ENCODE measurements at places on chromosomes 7 and 10.
A peak's percentile ranks its signal among the peaks of the same experiment; 100 is the strongest.

GRCh38 chr7:128351296-128352152, 7.8 kb upstream of the RBM28 start:
- DNase-seq, result no peak

- no peak for DNase-seq
Measured at GRCh38 chr7:100688326-100688860, 5.7 kb downstream of the GIGYF1 start.

GRCh38 chr10:14014423-14014822, 316.3 kb downstream of the FRMD4A start:
- no peak for DNase-seq

DNA sequence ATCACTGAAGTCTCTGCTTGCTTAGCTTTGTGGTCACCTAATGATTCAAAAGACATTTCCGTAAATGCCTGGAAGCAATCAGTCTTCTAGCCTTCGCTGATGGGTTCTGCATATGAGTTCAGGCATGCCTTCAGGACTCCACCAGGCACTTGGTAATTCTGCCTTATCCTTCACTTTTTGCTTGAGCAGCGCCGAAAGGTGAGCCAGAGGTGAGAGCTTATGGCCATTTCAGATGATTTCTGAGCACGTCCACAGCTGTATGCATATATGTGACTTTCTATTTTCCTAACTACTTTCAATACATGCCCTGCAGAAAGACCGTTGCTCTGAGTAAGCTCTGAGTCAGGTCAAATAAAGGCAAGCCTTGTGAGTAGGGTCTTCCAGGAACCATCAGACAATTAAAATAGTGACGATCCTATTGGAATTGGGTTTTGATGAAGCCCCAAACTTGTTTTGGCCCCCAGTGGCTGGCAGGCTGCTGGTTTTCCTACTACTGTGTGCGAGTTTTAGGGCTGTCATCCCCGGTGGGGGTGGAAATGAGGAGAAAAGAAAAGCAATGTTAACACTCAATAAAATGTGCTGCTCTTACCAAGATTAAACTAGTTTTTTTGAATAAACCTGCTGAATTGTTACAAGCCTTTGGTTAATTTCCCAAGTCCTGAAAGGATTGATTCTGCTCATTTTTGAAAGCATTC, 154.4 kb upstream of the AKR1E2 start:
- no peak for DNase-seq

DNA sequence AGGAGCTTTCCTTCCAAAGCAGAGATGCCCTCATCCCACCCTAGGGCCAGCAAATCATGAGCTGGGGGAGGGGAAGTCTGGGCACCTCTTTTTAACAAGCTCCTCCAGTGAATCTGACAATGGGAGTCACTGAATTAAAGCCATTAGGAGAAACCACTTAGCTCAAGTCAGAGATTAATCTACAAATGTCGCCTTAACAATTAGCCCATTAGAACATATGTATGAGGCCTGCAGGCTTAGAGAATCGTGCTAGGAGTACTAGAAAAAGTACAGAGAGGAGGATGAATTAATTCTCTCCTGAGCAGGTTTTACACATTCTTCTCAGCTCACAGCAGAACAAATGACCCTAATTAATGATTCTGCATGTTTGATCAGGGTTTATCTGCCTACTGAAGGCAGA, 381.3 kb downstream of the KCNMA1 start:
- no peak for DNase-seq

GRCh38 chr10:109487691-109488090, 435.6 kb downstream of the XPNPEP1 start:
- DNase-seq, result no peak

- no peak for DNase-seq
Measured at GRCh38 chr10:20355011-20355410, 538.8 kb downstream of the PLXDC2 start.

DNA sequence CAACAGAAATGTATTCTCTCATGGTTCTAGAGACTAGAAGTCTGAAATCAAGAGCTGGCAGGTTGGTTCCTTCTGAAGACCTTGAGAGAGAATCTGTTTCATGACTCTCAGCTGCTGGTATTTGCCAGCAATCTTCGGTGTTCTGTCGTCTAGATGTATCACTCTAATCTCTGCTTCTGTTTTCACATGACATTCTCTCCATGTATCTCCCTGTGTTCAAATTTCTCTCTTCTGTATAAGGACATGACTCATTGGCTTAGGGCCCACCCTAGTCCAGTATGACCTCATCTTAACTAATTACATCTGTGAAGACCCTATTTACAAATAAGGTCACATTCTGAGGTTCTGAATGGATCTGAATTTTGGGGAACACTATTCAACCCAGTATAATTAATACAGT, 82.3 kb downstream of the ANKRD7 start:
- DNase-seq, result no peak

GRCh38 chr10:109835257-109835656, 88.1 kb downstream of the XPNPEP1 start:
- no peak for DNase-seq

DNA sequence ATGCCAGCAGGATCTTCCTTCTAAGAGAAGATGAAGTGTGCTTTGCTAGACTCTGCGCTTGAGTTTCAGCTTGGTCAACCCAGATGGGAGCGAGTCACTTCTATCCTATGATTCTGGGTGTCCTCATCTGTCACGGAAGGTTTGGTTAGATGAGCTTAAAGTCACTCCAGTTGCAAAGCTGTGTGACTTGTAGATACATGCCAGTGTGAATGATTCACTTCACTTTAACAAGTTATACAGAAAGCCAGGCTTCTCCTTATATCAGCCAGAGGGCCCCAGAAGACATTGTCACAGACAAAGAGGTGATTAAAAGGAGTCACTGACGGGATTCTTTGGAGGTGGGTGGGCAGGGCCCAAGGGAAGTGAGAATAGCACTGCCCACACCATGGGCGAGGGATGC, 122.6 kb upstream of the PFKP start:
- DNase-seq, result no peak

GRCh38 chr7:41065663-41066062, 637.2 kb downstream of the INHBA start:
- DNase-seq, result no peak

DNA sequence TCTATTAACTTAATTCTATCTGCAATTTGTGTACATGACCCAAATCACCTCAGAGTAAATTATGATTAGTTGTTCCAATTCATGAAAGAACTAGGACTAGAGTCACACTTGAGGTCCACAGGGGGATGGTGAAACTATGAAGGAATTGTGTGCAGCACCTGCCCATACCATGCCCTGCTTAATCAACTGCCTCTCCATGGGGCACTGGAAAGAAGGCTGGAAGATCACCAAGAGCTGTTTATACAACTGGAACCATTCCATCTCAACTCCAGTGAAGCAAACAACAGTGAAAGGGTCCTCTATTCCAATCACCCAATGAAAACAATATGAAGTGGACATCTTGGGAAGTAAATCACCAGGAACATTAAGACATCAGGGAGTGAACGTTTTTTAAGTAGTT, 98.7 kb upstream of the SEMA3D start:
- DNase-seq, result no peak

DNA sequence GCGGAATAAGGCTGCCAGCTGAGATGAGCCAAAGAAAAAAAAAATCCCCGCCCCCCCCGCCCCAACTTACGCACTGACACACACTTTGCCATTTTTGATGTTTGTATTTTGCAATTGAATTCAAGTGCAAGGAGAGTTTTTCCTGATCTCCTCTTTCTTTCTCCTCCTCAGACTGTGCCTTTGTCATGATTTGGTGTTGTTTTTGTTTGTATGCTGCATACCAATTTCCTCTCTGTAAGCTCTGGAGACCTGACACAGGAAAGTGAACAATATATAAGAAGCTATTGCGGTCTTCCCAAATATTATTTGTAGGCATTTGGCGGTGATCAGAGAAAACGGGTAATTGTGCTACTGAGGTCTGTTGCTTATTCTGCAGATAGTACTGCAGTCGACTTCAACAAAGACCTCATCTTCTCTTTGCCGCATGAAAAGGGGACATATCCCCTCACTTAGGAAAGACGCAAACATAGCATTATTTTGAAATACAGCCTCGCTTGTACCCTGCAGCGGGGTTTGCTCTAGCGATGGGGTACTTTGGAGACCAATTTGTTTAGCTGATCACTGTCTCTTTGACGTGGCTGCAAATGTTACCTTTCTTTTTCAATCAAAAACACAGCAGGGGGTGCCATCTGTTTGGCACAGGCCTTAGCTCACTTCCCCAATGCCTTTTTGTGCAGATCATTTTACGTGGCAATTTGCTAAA, 206.6 kb downstream of the SKAP2 start:
- DNase-seq, result no peak

DNA sequence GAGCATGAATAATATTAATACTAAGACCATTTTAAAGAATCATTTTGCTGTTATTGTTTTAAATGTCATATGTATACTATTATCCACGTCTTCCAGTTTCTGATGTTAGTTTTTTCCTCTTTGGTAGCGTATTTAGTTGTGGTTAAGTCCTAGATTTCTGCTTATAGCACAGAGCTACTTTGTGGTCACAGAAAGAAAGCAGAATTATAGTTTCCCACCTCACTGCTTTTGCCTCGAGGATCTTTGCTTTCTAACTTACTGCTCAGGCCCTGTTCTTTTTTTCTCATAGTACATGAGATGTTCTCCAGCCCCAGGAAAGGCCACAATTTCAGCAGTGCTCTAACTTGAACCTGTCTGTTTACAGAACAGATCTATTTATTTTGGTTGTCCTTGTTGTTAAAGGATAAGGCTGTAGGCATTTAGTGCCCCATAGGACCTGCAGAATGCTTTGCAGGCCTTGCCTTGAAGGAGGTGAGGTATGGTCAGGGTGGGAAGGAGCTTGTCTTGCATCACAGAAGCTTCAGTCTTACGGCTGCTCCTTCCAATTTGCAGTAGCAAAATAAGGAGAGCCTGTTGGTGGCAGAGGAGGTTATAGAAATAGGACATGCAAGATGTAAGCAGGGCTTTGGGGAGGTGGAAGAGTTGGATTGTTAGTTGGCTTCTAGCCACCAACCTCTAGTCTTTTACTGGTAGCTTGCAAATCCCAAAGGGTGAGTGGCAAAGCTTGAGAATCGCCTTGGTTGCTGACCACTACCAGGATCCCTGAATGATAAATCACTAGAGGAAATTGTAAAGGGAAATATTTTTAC, 129.1 kb downstream of the LRRC4 start:
- no peak for DNase-seq

- DNase-seq, result no peak
Measured at GRCh38 chr10:97577701-97578100, 5.1 kb downstream of the ANKRD2 start.

- no peak for DNase-seq
Measured at GRCh38 chr10:35208536-35208935, 81.9 kb downstream of the CREM start.

- DNase-seq, result no peak
Measured at GRCh38 chr10:52436664-52437063, 122.6 kb downstream of the DKK1 start.

DNA sequence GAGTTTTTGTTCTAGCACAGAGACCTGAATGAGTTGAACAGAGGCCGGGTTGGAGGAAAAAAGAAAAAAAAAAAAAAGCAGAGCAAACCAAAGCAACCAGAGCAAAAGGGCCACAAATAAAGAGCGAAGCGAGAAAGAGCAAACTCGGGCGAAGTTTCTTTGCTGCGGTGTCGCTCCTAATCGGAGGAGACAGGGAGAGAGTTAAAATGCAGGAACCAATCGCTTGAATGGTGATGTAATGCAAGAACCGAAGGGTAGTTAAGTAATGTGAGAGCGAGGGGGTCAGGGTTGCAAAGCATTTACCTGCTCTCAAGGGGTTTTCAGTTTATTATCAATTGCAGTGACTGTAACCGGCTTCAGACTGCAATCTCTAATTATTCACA, 271.7 kb downstream of the TRIL start:
- DNase-seq, result no peak

GRCh38 chr7:13276977-13277376, 589.5 kb downstream of the ARL4A start:
- no peak for DNase-seq

DNA sequence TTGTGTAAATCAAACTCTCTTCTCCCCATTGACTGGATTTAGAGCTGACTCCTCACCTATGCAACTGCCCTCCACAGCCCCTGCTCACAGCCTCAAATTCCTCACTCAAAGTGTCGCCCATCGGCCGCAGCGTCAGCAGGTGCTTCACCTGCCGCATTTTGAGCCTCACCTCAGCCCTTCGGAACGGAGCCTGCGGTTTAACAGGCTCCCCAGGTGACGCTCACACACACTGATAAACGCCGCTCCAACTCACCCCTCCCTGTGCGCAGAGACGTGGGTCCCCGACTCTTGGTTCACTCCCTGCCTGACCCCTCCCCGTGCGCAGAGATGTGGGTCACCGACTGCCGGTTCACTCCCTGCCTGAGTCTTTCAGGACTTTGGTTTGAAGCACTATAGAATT, 57.1 kb downstream of the CARD11 start:
- DNase-seq, result no peak

DNA sequence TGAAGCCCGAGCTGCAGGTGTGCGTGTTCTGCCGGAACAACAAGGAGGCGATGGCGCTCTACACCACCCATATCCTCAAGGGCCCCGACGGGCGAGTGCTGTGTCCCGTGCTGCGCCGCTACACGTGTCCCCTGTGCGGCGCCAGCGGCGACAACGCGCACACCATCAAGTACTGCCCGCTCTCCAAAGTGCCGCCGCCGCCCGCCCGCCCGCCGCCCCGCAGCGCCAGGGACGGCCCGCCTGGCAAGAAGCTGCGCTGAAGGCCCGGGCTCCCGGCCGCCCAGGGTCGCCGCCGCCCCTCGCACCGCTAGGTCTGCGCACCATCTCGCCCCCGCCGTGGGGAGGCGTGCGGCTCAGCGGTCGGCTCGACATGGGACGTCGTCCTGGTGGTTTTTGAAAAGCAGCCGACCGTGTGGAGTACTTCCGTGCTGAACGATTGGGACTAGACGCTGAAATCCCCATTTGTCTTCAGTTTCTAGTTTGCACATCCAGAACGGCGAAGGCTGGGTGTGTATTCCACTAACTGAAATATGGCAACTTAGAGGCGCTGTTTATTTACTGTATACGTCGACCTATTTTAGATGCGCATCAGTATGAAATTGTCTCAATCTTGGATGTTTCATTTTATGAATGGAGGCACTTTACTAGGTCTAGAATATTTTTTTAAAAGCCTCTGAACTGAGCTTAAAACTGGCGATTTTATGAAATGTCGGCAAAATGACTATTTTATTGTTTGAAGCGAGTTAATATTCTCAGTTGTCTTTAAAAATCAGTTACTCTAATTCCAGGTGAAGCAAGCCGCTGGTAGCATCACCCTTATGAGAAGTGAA, 1.1 kb downstream of the NANOS1 start:
- peak; percentile 11 for DNase-seq

DNA sequence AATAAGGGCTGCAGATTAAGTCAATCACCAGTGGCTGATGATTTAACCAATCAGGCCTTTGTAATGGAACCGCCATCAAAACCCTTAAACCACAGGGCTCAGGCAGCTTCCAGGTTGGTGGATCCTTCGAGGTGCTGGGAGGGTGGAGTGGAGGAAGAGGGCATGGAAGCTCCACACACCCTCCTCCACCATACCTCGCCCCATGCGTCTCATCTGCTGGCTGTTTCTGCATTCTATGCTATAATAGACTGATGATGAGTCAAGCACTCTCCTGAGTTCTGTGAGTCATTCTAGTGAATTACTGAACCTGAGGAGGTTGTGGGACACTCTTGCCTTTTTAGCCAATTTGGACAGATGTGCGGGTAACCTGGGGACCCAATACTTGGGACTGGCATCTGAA, 43.9 kb downstream of the CHST15 start:
- DNase-seq, result no peak

Data from activated T-cell treated with anti-CD3 and anti-CD28 coated beads for 24 hours (primary cell).